ENCODE measurements at places on chromosomes 1 and 21.
A peak's percentile ranks its signal among the peaks of the same experiment; 100 is the strongest.

- peak; percentile 86 for DNase-seq
Measured at GRCh38 chr1:68213843-68214242, 18.5 kb downstream of the WLS start.

- no peak for DNase-seq
Measured at GRCh38 chr1:246698466-246699094, 25.6 kb upstream of the SCCPDH start.

- no peak for DNase-seq
Measured at GRCh38 chr1:181608948-181609347, 125.6 kb downstream of the CACNA1E start.

DNA sequence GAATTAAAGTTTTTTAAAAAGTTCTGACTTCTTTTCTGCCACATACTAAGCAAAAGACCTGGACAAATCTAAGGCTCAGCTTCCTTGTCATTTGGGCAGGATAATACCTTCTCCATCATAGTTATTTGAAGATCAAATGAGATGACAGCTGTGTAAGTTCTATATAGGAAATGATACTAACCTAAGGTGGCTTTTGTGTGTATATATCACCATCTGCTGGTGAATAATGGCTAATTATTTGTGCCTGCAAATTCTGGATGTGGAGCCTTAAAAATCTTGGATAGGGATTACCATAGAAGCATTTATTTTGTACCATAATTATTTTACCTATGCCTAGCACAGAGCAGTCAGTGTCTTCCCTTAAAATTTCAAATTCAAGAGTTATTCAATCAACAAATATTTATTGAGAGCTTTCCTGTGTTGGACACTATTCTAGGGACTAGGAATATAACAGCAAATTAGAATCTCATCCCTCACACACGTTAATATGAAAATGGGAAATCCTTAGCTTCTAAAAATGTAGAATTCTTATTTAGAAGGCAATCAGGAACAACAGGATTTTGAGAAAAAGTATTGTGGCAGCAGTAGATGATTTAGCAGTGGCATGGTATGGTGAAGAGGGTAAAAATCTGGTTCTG, 89.8 kb downstream of the TMEM200B start:
- DNase-seq, result no peak

- DNase-seq, result no peak
Measured at GRCh38 chr1:2935751-2936390, 85.4 kb upstream of the ACTRT2 start.

DNA sequence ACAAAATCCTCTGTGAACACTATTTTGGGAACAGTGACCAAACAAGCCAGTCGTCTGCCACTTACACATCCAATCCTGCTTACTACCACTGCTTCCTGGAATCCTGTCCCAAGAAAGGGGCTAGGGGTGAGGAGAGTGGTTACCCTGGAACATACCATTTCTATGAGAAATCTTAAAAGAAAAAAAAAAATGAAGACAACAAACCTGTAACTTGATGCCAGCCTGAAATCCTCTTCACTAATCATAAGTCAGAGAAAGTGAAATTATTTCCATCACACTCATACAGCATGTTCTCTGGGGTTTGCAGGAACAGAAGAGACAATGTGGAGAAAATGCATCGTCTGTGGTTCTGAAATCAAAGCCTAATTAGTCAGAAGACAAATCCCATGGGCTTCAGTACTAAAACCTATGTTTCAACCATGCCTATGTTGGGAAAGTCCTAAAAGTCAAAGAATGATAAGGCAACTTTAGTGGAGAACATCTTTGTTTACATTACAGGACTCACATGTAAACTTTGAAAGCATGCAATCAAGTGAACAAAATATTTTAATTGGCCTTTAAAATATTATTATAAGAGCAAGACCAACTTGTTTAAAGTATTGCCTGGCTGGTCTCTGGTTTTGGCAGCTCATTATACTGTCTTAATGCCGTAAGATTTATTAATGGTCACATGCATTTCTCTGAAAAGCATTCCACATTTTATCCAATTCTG, 220.7 kb downstream of the LTN1 start:
- no peak for DNase-seq

- no peak for DNase-seq
Measured at GRCh38 chr1:243890576-243890975, 40.5 kb upstream of the AKT3 start.

DNA sequence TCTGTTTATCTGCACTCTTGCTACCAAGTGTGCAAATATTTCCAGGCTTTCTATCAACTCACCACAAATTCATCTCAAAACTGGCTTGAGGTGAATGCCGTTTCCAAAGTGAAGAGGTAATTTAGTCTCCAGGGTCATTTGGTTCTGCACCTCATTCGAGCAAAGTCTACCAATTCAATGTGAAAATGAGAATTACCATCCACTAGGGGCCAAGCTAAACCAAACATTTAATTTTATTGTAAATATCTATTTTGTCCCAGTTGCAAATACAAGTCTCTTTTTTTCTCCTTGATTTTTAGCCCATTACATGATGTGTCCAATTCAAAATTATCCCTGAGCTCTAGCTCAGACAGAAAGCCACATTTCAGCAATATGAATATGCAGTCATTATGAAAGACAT, 152.3 kb upstream of the PTBP2 start:
- DNase-seq, result no peak

DNA sequence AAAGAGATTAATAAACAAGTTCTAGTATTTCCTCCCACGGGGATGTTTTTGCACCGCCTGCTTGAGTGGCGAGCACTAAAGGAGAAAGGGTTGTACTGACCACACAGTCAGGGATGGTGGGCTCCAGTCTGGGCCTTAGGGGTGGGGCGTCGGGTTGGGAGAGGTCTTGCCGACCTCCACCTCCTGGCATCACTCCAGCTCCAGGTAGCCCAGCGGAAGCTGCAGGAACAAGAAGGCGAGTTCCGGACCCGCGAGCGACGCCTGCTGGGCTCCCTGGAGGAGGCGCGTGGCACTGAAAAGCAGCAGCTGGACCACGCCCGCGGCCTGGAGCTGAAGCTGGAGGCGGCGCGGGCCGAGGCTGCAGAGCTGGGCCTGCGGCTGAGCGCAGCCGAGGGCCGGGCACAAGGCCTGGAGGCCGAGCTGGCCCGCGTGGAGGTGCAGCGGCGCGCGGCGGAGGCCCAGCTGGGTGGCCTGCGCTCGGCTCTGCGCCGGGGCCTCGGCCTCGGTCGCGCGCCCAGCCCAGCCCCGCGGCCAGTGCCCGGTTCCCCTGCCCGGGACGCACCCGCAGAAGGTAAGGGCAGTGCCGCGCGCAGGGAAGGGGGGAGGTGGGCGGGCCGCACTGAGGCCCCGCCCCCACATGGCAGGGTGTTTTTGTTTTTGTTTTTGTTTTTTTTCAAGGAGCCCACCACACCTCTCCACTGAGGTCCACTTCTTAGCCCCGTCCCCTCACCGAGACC, 19.7 kb downstream of the MFAP2 start:
- DNase-seq, result peak; percentile 85

- no peak for DNase-seq
Measured at GRCh38 chr21:45452696-45453307, 47.8 kb downstream of the COL18A1 start.

GRCh38 chr21:46500224-46500861, 41.7 kb downstream of the DIP2A start:
- no peak for DNase-seq

GRCh38 chr1:25006770-25007169, 76.7 kb upstream of the RUNX3 start:
- DNase-seq, result no peak

DNA sequence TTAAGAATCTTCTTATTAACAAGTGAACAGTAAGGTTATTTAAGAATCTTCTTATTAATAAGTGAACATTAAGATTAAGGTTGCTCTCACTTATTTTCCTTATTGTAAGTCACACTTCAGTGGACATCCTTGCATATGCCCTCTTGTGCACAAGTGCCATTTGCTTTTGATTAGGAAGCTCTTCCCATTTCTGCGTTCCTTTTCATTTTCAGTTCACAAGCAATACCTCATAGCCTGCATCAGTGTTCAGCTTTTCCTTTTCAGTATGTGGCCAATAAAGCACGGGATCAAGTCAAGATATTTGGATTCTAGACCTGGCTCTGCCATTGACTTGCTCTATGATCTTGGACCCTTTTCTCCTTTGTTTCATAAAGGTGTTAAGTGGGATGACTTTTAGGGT, 158.7 kb downstream of the DISP1 start:
- DNase-seq, result no peak

DNA sequence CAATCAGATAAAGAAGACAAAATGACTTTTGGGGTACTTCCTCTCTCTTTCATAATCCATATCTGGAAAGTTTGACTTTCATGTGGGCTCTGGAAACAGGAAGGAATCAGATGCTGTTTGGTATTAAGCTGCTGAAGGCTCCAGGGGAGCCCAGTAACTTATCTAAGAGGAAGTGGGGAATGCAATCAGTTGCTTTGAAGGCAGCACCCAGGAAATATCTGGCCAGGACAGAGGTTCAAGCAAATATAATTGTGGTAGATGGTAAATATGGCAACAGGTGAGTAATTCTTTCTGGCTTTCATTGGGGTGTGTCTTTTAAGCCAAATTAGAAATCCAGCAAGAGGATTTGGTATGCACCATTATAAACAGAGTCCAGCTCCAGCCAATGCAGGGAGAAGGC, 44.4 kb downstream of the COLGALT2 start:
- no peak for DNase-seq

DNA sequence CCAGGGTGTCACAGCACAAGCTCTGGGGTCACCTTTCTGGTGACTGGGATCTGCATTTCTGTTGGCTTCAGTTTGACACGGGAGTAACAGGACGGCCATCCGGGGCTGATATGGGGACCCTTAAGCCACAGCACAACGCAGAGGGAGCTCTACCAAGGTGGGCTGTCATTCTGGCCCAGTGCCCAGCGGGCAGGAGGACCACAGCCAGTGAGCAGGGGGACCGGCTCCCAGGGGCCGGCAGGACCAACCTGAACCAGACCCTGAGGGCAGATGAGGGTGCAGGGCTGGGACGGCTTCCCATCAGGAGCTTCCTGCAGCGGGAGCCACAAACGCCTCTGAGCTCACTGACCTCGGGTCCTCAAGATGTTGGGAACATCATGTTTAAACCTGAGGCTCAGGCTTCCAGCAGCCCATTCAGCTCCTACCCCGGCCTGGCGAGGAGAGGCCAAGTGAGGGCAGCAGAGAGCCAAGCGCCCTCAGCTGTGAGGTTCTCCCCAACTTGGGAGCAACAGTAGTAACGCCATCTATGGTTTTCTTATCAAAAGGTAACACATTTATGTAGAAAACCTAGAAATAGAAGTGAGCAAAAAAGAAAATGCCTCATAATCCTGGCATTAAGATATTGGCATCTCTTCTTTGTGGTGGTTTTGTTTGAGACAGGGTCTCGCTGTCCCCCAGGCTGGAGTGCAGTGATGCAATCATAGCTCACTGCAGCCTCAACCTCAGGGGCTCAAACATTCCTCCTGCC, 26.8 kb downstream of the TMEM201 start:
- no peak for DNase-seq

DNA sequence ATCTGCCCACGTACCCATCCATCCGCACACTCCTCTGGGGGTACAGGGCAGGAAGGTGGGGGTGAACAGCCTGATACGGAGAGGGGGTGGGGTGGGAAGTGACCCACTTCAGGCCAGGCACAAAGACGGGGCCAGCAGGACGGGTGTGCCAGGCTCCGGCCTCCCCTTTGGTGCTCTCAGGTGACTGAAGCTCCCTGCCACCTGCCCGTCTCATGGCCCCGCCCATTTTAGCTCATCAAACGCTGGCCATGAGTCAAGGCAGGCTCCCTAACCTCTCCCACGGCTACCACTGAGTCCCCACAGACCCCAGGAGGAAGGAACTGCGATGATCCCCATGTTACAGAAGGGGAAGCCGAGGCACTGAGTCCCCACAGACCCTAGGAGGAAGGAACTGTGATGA, 109.6 kb downstream of the CRYAA start:
- no peak for DNase-seq

DNA sequence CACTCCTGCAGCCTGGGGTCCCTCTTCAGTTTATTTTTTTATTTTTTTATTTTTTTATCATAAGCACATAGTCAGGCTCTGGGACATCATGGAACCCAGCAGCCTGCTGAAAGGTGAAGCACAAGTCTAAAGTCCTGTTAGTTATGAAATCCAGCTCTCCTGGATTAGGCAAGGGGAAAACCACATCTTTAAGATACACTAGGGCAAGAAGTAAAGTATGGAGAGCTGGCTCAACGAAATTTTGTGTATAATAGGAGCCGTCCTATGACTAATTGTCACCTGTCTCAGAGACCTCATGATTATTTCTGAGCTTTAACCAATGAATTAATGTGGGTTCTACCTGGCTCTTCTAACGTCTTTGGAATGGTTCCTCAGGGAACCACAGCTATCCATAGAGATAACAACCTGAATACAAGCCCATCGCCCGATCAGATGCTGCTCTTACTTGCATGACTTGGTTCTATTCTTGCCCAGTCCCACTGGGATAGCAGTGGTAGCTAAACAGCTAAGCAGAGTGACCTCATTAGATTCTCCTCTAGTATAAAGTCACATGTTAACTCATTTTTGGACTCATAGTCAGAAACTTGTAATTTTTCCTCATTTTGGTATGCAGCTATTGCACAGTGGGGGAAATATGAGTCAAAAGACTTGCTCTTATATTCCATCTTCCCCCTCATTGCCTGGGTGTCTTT, 122.7 kb downstream of the LMO4 start:
- DNase-seq, result no peak

DNA sequence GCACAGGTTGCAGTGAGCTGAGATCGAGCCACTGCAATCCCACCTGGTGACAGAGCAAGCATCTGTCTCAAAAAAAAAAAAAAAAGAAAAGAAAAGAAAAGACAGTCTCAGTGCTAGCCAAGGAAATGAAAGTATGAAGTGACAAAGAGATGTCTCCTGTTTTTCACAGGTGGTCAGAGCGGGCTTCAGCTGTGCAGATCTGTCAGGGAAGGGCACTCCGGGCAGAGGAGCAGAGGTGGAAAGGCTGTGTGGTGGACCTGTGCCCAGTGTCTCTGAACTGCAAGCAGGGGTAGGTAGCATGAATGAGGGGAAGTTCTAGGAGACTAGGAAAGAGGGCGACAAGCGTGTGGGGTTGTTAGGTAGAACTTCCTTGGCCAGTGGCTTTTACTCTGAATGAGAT, 67.5 kb downstream of the CD247 start:
- no peak for DNase-seq

DNA sequence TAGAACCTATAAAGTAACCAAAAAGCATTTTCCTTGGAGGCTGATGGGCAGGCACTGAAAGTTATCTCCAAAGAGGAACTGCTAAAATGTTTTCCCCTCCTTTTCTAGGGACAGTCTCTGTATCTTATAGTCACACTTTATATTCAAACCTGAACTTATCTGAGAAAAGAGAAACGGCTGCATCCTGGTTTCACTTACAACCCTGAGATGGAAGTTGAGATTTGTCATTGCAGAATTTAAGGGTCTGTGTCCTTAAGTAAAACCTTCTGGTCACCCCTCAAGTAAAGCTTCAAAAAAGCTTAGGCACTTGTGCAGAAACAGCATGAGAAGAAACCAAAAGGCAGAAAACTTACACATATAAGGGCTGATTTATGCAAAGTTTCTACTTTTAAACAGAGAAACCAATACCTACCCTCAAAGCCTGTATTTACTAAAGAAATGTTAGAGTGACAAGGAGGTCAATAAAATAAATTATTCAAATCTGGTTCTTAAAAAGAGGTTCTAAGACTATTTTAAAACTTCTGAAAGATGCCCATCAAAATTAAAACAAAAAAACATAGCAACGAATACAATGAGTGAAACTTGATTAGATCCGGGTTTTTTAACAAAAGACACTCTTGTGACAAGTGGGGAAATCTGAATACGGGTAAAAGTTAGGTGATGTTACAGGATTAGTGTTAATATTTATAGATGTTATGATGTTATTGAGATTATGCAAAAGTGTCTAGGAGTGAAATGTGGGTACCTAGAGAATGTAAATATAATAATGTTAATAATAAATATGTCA, 9.9 kb downstream of the CD58 start:
- no peak for DNase-seq
